Activated T-helper 1 cell treated with anti-CD3 and anti-CD28 coated beads, Interleukin-12 subunit alpha, Interleukin-12 subunit beta, Interleukin-2, Interleukin-4 antibody, amounts not matched to agents 30 ng/mL and 10 ng/mL and 1 ng/mL, durations not matched to agents 14 hours and 24 hours and 36 hours (primary cell): ENCODE measurements at places on chromosomes 12 and 14. TPM values are rescaled to one million over a fixed set of nuclear protein-coding genes. Genes with fewer than 3 reads are reported as not detected.

The SMIM41 gene
- 0.44 TPM in 1 of 2 replicates, not detected in the other for total RNA-seq

The NCAPD2 gene
- 91.6 and 93.4 TPM in 2 replicates for total RNA-seq

The TPH2 gene
- not detected in 2 replicates for total RNA-seq

The NID2 gene
- total RNA-seq = 0.16 and 0.34 TPM in 2 replicates

- H3K4me3 ChIP-seq = peak overlapping the region; percentile 12
- H3K4me1 ChIP-seq = peaks cover 43% of the 10 kb centered on the region
- no peaks in the 10 kb centered on the region for H3K27me3 ChIP-seq
- DNase-seq = no peak
Observed at GRCh38 chr12:123115409-123116121, 35.3 kb downstream of the PITPNM2 start.

DNA sequence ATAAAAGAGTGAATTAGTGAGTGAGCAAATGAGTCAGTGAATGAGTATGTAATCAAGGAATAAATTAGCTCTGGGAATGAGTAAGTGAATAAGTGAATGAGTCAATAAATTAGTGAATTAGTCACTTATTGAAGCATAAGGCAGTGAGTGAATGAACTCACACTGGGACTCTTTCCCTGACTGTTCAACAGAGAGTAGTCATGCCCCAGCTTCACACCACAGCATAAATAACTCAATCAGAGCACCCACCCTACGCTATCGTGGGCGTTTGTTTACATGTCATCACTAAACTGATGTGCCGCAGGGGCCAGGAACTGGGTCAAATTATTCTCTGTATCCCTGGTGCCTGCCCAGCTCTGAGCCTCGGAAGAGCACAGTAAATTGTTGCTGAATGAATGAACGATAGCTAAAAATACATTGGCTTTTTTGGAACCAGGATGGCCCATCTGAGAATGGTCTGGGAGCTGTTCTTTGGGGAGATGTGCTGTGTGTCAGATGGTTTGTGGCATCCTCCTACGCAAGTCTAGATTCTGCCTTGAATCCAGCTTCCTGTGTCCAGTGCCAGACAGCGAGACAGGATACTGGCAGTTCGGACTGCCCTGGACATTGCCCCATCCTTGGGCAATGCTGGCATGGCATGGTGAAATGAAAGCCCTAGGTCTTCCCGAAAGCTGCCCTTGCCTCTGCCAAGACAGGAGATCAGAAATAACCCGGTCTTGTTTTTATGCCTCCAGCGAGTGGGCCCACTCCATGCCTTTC is 98.0 kb upstream of the RTL1 start:
- H3K4me1 ChIP-seq = no peaks in the 10 kb centered on the region
- H3K27ac ChIP-seq = no peak overlapping the region
- no peak for DNase-seq
- H3K4me3 ChIP-seq = no peak overlapping the region
- no peaks in the 10 kb centered on the region for H3K36me3 ChIP-seq
- H3K27me3 ChIP-seq = peaks cover 4% of the 10 kb centered on the region

- H3K27me3 ChIP-seq = no peaks in the 10 kb centered on the region
- peaks cover 6% of the 10 kb centered on the region for H3K36me3 ChIP-seq
- DNase-seq = no peak
- peak overlapping the region; percentile 4 for H3K4me3 ChIP-seq
Observed at GRCh38 chr14:65318636-65319506, 93.7 kb upstream of the FUT8 start.

GRCh38 chr14:69695322-69696203 is 71.4 kb upstream of the SRSF5 start:
- no peaks in the 10 kb centered on the region for H3K27me3 ChIP-seq
- peaks cover 41% of the 10 kb centered on the region for H3K36me3 ChIP-seq
- peaks cover 82% of the 10 kb centered on the region for H3K4me1 ChIP-seq
- H3K4me3 ChIP-seq = peak overlapping the region; percentile 32
- H3K27ac ChIP-seq = peak overlapping the region; percentile 77

- no peaks in the 10 kb centered on the region for H3K27me3 ChIP-seq
- DNase-seq = no peak
- no peak overlapping the region for H3K4me3 ChIP-seq
- peaks cover 7% of the 10 kb centered on the region for H3K36me3 ChIP-seq
- H3K27ac ChIP-seq = no peak overlapping the region
Observed at GRCh38 chr12:14243941-14244340, 121.5 kb upstream of the ATF7IP start.

- no peaks in the 10 kb centered on the region for H3K4me1 ChIP-seq
- H3K27me3 ChIP-seq = no peaks in the 10 kb centered on the region
- H3K36me3 ChIP-seq = peaks cover 6% of the 10 kb centered on the region
- DNase-seq = no peak
- no peak overlapping the region for H3K4me3 ChIP-seq
Observed at GRCh38 chr12:93839064-93839463, 161.9 kb downstream of the CRADD start.

- H3K4me1 ChIP-seq = peaks cover 8% of the 10 kb centered on the region
- H3K27me3 ChIP-seq = peaks cover 9% of the 10 kb centered on the region
- H3K27ac ChIP-seq = no peak overlapping the region
- no peak for DNase-seq
Observed at GRCh38 chr14:105943973-105944602, 417.7 kb downstream of the TMEM121 start.
